ENCODE measurements at places on chromosomes 7 and 10.

- DNase-seq, result no peak
Measured at GRCh38 chr10:14833106-14833505, 4.7 kb downstream of the CDNF start.

- DNase-seq, result no peak
Measured at GRCh38 chr10:90028312-90028711, 326.9 kb downstream of the KIF20B start.

DNA sequence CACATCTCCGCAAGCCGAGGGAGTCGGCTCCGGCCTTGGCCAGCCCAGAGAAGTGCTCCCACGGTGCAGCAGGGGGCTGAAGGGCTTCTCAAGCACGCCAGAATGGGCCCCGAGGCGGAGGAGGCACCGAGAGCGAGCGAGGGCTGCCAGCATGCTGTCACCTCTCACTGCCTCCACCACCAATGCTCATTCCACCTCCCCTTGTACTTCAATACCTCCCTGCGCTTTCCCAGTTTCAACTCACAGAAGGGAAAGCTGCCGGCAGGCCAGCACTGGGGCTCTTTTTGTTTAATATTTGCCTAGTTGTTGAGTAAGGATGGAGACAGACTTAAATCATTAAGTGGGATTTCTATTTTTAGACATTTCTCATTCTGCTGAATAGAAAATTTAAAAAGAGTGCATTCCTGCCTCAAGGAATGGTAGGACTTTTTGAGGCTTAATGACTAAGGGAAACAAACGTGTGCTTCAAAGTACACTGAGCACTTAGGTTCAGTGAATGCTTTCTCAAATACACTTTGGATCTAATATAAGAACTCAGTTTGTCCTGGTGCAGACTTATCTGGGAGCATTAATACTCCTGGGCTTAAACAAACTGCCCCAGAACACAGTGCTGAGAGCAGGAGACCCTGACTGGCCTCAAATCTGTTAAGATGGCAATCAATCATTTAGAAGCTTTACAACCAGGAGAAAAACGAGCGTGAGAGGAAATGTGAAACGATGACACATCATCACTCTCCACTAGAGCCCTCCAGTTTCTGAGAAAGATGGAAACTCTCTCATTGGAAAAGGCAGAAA, 131.2 kb downstream of the RALA start:
- DNase-seq, result peak; percentile 53

- no peak for DNase-seq
Measured at GRCh38 chr7:44580945-44581878, 819 bp downstream of the TMED4 start.

- DNase-seq, result no peak
Measured at GRCh38 chr10:130232166-130233034, 96.2 kb downstream of the GLRX3 start.

- DNase-seq, result no peak
Measured at GRCh38 chr7:117116211-117116610, 162.9 kb downstream of the ST7 start.

- no peak for DNase-seq
Measured at GRCh38 chr10:69279110-69279509, 814 bp downstream of the HK1 start.

DNA sequence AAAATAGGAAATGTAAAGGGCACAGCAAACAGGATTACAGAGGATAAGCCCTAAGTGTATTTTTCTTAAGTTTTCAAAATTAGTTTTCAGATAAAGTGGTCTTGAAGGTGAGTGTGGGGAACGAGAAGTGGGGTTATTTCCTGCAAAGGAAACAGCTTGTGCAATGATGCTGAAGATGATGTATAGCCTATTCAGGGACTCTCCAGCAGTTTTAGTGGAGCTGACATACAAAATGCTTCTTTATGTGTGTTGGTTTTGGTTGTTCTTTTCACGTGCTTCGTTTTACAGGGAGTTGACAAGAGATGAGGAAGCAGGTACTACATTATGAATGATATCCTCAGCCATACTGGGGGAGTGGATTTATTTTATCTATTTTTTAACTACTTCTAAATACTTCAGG, 20.5 kb downstream of the CASD1 start:
- no peak for DNase-seq

DNA sequence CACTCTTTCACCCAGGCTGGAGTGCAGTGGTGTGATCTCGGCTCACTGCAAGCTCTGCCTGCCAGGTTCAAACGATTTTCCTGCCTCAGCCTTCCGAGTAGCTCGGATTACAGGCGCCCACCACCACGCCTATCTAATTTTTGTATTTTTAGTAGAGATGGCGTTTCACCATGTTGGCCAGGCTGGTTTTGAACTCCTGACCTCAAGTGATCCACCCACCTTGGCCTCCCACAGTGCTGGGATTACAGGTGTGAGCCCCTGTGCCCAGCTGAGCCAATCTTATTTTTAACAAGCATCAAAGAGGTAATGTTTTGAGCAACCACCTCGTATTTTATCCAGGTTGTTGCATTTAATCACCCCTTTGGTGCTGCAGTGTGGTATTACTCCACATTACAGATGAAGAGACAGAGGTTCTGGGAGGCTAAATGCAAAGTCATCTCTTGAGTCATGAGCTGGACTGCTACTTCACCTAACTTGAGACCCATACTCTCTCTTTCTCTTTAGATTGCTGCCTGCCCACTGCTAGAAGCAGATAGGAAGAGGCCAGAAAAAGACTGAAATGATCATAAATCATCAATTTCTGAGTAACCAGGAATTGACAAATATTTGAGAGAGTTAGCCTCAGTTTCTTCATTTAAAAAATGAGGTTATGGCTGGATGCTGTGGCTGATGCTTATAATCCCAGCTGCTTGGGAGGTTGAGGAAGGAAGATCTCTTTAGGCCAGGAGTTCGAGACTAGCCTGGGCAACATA, 116.2 kb downstream of the CAMK1D start:
- DNase-seq, result no peak

GRCh38 chr10:23439961-23440889, 1.4 kb downstream of the OTUD1 start:
- no peak for DNase-seq

DNA sequence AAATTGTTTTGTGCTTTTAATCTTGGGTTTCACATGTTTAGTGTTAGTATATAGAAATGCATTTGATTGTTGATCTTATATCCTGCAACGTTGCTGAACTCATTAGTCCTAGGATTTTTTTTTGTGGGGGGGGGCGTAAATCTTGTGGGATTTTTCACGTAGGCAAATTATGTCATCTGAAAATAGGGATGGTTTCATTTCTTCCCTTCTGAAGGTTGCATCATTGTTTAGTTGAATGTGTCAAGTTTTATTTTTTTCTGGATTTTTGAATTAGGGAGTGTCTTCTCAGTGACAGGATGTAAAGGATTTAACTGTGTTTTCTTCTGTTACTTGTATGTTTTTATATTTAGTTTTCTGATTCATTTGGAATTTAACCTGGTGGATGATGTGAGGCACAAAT, 26.7 kb downstream of the MKLN1 start:
- DNase-seq, result no peak

DNA sequence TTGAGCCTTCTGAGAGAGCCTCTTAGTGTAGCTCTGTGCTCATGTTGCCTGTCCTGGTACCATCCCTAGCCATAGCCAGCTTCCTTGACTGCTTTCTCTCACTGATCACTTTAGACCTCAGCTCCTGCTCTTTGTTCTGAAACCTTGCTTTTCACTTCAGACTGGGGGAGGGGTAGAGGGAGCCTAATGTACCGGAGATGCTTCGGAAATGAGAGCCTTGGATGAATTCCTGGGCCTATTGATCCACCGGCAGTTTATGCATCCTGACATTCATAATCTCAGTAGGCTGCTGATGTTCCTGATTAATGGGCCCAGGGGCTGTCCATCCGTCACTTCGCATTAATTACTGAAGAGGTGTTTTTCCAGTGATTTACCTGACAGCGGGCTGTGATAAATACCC, 38.8 kb downstream of the R3HCC1L start:
- DNase-seq, result no peak

- no peak for DNase-seq
Measured at GRCh38 chr10:62024026-62024701, 122.7 kb downstream of the ARID5B start.

DNA sequence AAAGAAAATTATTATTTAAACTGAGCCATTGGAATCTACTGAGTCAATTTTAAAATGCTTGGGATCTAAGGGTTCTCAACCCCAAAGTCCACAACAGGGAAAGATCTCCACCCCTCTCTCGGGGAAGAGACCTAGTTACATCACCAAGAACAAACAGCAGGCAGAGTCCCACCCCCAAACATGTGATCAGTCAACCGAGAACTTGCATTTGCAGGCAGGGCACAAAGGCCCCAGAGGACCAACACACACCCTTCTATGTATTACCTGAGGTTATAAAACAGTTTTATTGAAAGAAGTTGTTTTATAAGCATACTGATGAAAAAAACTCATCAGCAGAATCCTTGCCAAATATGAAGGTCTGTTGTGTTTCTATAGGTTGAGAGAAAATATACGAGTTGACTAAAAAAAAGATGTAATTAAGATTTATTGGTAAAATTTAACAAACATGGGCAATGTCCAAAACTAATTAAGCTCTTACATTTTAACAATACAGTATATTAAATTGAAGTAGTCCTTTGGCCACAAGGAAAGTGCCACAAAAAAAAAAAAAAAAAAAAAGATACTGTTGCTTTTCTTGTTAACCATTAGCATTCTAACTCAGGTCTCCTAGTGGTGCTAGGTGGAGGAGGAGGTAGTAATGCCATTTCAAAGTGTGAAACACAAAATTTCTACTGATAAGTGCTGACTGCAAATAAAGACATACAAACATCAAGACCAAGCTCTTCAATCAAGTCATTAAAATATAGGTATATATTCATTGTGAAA, 975 bp upstream of the USP54 start:
- no peak for DNase-seq

- DNase-seq, result peak; percentile 85
Measured at GRCh38 chr7:131057015-131057793, 270.5 kb upstream of the MKLN1 start.

- DNase-seq, result peak; percentile 80
Measured at GRCh38 chr7:25857376-25858067, 294.5 kb upstream of the NFE2L3 start.

GRCh38 chr10:131031346-131031745, 280.2 kb downstream of the TCERG1L start:
- DNase-seq, result no peak

GRCh38 chr10:70666960-70667798, 5.1 kb upstream of the ADAMTS14 start:
- DNase-seq, result no peak

- no peak for DNase-seq
Measured at GRCh38 chr7:4818000-4818794, 42.8 kb downstream of the AP5Z1 start.

GRCh38 chr7:18517646-18518045, 22.1 kb downstream of the HDAC9 start:
- no peak for DNase-seq

DNA sequence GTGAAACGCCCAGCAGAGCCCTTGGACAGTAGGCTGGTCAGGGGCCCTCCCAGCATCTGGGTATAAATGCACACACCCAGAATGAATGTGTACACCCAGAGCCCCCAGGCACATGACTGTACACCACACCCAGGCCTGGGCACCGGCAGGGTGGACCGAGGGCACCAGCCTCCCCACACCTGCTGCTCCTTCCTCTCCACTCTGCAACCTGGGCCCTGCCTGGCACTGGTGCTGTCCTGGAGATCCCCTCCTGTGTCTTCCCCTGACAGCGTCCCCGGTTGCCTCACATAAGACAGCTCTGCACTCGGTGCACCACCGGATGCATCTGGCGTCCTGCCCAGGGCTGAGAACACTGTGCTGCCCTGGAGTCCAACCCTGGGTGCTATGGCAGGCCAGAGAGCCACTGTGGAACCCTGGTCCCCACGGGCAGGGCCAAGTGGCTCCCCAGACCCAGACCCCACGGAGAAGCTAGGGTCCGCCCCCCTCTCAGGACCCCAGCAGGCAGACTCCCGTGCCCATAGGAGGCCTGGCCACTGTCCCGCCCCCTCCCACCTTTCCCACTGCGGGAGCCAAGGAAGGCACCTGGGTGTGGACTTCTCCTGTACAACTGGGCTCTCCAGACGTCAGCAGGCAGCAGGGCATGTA, 6.6 kb downstream of the RASGEF1A start:
- DNase-seq, result no peak

- no peak for DNase-seq
Measured at GRCh38 chr10:969473-970150, 18.6 kb upstream of the GTPBP4 start.

GRCh38 chr7:90337106-90337505, 9.4 kb upstream of the GTPBP10 start:
- DNase-seq, result no peak

DNA sequence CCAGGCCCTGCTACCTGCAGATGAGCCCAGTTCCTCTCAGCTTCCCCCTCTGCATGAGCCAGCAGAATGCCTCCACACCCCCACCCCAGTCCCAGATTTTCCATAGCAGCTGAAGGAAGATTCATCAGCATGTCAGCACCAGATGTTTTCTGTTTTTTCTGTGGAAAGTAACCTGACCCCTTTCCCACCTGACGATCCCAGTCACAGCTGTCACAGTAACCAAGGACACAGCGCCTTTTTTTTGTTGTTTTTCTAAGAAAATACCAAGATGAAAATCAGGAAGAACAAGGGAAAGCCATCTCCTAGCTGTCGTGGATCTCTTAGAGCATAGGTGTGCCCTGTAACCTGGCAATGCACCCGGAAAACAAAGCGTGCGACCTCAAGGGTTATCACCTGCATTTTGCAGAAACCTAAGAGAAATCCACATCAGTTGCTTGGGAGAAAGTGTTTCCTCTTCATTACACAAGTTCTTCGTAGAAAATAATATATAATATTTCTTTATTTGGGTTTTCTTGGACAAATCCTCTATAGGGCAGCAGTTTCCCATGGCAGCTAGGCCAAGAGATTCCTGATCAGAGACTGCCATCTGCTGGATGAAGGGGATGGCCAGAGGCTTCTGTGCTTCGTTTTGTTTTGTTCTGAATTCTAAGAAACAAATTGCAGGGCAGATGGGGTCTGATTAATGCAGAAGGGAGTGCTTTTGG, 401.9 kb downstream of the TNS3 start:
- peak; percentile 36 for DNase-seq

- DNase-seq, result no peak
Measured at GRCh38 chr10:68284062-68285001, 47.5 kb upstream of the HNRNPH3 start.

DNA sequence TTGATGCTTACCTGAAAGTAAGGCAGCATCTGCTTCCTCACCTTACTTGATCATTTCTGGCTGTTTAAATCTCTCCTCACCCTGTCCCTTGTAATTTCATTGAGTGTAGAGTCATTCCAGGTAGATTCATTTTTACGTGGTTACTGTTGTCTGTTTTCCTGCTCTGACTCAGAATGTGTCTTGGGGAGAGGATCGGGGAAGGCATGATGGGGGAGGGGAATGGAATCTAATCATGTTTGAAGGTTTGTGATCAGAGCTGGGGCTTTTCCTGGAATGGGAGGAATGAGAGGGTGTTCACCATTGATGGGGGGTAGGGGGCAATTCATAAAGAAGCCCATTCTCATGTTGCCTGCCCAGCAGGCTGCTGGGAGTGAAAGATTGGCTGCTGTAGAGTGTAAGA, 18.7 kb downstream of the SEC24C start:
- no peak for DNase-seq
